ENCODE measurements at places on chromosomes 4 and X.

DNA sequence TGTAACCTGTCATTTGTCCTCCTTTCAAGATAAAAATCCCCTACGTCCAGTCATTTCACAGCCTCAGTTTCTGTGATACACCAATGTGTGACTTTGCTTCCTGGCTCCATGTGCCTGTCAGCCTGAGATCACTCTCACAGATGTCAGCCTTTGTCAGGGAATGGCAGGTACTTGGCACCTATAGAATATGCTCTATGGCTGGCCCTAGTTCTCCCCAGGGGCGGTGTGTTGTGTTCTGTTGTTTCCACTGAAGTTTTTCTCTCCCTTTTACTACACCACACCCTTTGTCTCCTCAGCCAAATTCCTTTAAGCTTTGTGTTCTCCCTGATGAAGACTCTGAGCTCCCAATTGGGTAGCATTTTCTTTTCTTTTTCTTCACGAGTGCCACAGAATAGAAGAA is 81.7 kb downstream of the ALPK1 start:
- DNase-seq, result no peak

DNA sequence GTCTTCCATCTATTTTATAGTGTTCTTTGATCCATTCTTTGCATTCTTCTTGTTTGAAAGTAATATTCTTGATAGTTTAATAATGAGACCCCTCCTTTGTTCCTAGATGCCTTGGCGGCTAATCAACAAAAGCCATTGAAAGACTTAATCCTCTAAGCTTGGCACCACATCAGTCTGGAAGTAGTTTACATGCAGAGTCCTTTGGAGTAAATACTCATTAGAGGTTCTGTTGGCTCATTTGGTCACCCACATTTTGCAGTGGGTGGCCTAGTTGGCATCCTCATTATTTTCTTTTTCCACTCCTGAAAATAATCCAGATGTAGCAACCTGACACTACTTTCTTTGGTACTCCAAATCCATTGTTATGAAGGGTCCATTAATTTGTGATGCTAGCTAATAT is 64.5 kb downstream of the DKK2 start:
- no peak for DNase-seq

- DNase-seq, result no peak
Measured at GRCh38 chr4:8728536-8729407, 136.2 kb downstream of the CPZ start.

DNA sequence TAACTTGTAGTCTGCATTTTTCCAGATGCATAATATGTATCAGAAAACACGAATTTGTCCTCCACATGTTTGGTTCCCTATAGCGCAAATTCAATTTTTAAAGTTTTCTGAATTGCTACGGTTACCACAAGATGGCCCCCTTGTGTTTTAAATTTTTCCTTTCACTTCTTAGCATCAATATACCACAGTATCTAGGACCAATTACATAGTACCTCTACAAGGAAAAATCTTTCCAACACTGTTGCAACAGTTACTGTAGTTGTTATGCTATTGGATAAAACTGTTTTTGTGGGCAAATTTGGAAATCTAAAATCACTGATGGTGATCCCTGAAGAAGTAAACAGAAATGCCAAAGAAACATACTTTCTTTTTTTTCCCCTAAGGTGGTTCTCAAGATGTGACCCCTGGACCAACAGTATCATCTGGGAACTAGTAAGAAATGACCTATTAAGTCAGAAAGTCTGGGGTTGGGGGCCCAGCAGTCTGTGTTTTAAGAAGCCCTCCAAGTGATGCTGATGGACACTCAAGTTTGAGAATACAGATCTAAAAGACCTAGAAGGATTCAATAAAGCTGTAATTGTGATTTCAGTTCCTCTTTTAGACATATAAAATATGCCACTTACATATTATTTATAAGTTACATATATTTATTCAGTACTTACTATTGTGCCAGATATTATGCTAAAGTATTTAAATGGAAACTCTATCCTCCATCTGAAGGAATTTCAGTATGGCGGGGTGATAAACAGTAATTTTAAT is 3.1 kb downstream of the ZGRF1 start:
- DNase-seq, result no peak

DNA sequence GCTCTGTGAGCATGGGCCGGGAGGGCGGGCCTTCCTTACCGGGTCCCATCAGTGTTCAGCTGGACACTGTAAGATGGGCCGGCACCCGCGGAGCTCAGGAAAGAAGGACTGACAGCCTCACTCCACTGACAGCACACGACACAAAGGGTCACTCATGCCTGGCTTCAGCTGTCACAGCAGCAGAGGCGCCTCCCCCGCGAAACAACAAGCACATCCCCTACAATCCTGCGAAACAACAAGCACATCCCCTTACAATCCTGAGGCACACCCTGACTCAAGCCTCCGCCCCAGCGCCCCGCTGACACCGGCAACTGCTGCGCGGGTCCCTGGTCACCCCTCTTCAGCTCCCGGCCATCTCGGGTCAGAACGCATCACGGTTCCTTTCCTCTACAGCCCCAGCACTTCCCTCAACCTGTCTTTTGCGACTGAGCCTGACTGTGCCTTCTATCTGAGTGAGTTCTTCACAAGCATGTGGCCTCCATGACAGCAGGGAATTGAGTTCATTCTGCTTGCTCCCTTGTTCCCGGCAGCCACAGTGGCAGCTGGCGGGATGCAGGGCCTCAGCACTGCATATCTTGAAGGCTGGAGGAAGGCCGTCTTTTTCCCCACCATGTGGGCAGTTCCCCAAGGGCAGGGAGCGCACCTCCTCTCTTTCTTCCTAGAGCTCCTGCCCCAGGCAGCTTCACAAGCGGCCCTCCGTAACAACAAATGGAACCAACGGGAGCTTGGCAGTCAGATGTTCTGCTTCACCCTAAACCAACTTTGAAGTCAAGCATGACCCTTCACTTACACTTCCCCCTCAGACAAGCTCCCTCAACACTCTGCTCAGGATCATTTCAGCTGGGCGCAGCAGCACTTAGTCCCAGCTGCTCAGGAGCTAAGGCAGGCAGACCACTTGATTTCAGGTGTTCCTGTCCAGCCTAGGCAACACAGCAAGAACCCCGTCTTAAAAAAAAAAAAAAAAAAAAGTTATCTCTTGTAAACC is 39.6 kb downstream of the SCD5 start:
- no peak for DNase-seq

GRCh38 chr4:136637071-136637777 is 895.1 kb downstream of the PCDH18 start:
- DNase-seq, result no peak

DNA sequence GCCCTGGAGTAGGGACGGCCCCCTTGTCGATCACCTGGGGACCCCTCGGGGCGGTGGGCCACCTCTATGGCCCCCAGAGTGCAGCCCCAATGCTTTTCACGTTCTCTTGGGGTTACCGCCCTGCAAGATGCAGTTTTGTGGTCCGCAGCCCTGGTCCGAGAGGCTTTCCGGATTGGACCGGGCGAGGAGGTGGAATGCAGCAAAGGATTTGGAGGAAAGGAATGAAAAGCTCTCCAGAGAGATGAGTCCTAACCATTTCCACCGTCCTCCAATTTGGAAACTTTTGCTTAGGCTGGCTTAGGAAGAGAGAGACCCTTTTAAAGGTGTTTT is 601 bp downstream of the SLC25A43 start:
- no peak for DNase-seq

- DNase-seq, result no peak
Measured at GRCh38 chr4:77025643-77026321, 50.0 kb downstream of the CCNI start.

DNA sequence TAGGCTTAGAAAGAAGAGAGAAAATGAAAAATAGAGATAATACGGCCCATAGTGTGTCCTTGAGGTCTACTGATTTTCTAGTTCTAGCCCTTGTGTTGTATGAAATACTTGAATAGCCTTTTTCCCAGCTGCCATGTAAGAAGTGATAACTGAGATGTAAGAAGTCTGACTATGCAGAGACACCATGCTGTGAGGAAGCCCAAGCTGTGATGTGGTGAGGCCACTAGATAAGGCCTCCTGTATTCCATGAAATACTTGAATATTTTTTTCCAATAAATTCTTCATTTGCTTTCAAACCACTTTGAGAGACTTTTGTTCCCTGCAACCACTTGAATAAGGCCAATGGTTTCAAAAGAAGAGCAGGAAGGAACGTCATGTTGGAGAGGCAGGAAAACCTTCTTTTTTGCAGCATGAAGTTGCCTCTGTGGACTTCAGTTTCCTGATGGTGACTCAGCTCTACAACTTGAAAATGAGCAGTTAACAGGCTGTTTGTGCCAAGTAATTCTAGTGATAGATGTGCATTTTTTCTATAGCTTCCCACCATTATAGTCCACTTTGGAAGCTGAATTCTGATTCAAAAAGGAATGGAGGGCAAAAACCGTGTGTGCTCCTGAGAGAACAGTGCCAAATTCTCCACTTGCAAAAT is 25.5 kb upstream of the FAM9C start:
- no peak for DNase-seq

Data from AG09309 (cell line).